Right lung (tissue), 10 donors: ENCODE measurements at places on chromosomes 2 and 18. TPM values are rescaled to one million over a fixed set of nuclear protein-coding genes. Genes with fewer than 3 reads are reported as not detected.

DNA sequence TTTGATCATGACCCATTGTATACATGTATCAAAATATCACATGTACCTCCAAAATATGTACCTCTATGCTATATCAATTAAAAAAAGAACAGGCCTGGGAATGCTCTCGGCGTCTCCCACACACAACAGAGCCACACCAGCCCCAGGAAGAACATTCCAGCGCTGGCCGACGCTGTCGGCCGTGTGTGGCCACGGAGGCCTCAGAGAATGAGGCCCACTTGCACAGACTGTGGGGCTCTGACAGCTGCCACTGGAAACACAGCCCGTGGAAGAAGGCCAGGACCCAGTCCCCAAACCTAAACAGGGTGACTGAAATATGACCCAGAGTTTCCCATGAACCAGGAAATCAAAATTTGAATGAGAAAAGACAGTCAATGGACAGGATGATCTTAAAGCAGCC is 69.7 kb downstream of the EIPR1 start:
- no peak for DNase-seq

DNA sequence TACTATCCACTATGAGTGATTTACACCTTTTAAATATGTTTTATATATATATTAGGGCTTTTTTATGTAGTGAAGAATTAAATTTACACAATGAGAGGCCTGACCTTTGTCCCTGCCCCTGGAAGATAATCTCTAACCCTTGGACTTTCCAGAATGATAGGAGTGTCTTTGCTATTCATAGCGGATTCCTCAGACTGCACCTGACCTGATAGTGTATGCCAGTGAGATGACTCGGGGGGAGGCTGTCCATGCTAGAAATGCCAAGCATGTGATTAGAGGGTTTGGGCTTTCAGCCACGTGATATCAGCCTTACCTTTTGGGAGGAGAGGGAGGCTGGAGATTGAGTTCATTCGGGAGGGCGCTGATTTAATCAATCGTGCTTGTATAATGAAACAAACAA is 44.1 kb upstream of the LHCGR start:
- no peak for DNase-seq

DNA sequence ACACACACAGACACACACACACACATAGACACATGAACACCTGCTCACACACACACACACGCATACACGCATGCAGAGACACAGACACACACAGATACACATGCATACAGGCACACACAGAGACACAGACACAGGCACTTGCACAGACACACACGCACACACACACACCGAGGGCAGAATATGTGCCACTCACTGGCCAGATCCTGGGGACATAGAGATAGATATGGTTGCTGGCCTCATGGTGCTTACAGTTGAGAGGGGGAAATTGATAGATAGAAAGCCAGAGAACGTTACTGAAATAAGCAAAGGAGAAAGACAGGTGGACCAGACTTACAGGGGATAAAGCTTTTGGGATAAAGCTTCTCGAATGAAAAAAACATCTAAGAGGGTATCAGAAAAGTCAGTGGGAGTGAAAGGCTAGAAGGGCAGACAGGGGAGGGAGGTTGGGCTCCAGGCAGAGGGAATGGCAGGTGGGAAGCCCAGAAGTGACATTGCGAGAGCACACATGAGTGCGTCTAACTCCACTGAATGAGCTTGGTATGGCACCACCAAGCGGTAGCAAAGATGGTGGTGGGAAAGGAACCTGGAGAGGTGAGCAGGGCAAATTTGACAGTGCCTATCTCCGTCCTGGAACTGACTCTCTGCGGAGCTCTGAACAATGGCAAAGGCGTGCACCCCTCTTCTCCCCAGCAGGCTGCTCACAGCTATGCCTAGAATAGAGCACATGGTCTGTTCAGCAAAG is 390.1 kb upstream of the TRIB2 start:
- DNase-seq, result no peak

GRCh38 chr2:112897624-112897978 is 13.4 kb upstream of the IL37 start:
- no peak for DNase-seq

REEP1 gene
- 20.4 TPM for polyA plus RNA-seq
